RKO (cell line): ENCODE measurements at places on chromosomes 2 and 18.
A peak's percentile ranks its signal among the peaks of the same experiment; 100 is the strongest.

GRCh38 chr2:42967959-42968674, 175.7 kb upstream of the HAAO start:
- DNase-seq: no peak

- no peak for DNase-seq
Observed at GRCh38 chr18:50806208-50806616, 13.6 kb downstream of the MRO start.

GRCh38 chr2:96258166-96259022, 7.4 kb downstream of the TMEM127 start:
- no peak for DNase-seq

GRCh38 chr2:33380001-33380609, 96.3 kb upstream of the RASGRP3 start:
- peak; percentile 34 for DNase-seq

DNA sequence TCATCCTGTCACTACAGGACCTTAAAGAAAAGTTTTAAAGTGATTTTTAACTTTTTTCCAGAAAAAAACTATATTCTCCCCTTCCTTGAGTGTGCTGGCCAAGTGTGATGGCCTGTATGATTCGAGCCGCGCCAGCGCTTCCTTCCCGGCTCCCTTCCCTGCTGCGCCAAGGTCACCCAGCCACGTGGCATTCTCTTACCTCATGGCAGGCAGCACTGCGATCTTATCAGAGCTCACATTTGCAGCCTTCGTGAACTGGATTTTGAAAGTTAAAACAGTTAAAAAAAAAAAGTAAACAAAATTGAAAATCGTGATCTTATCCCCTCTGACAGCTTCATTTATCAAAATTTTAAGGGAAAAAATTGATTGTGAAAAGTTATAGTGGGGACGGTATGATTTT, 279.8 kb downstream of the PTGR3 start:
- no peak for DNase-seq

DNA sequence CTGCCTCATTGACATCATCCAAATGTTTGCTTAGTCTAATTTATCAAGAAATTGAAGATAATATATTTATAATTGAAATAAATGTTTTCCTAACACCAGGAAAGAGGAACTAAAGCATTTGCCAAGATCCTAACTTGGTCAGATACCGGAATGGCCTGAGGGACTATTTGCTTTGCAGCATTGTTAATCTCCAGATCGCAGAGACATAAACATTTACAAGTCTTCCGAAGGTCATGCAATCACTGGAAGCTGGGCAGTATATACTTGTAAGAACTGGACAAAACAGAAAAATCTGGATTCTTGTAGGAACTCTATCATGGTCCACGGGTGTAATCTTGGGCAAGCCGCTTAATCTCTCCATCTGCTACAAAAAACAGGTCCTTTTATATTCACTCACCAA, 42.2 kb downstream of the CYBRD1 start:
- no peak for DNase-seq

DNA sequence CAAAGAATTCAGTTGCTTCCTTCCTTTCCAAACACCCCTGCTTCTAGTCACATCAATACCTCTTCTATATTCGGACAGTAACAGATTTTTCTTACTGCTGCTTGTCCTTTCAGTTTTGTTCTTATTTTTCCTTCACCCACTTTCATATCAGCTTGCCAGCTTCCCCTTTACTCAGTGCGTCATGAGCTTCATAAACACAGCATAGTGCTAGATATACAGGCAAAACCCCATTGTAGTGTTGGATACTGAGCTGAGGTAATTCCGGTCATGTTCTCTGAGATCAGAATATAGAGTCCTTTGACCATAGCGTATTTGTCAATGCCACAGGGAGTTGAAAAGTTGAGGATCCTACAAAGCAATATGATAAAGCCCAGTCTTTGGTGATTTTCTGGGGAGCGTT, 2.4 kb downstream of the FARP2 start:
- DNase-seq: no peak

DNA sequence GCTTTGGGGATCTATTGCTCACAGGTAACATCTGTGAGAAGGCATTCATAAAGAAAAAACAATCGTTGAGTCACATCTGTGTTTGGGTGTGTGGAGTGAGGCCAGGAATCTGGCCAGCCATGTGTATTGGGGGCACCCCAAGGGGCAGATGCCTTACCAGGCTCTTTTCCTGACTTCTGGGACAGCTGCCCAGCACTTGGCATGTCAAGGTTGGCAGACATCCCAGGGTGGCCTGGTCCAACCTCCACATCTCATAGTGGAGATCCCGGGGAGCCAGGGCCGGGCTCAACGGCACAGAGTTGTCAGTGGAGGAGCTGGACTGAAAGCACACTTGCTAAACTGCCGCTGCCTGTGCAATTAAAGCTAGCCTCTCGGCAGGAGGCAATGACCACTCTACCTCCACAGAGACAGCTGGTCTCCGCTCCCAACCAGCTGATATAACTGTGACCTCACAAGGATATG, 75.3 kb upstream of the MGAT4A start:
- DNase-seq: no peak

GRCh38 chr2:182406221-182406620, 20.6 kb downstream of the PDE1A start:
- DNase-seq: no peak

DNA sequence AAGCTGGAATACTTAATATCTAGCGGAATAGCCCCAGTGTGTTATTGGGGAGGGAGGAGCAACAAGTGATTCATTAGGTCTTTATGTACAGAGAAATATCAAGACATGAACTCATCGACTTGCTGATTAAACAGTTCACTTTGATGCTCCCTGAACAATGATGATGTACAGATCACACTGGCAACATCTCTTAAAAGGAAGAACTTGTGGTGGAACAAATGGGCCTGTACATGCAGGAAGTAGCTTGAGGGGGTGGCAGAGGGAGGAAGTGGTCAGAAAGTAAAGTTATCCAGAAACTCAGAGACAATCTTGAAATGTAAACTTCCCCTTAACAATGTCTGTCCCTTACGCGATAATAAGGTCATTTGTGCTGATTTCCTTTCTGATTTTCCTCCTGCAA, 90.5 kb downstream of the NXPH2 start:
- no peak for DNase-seq

DNA sequence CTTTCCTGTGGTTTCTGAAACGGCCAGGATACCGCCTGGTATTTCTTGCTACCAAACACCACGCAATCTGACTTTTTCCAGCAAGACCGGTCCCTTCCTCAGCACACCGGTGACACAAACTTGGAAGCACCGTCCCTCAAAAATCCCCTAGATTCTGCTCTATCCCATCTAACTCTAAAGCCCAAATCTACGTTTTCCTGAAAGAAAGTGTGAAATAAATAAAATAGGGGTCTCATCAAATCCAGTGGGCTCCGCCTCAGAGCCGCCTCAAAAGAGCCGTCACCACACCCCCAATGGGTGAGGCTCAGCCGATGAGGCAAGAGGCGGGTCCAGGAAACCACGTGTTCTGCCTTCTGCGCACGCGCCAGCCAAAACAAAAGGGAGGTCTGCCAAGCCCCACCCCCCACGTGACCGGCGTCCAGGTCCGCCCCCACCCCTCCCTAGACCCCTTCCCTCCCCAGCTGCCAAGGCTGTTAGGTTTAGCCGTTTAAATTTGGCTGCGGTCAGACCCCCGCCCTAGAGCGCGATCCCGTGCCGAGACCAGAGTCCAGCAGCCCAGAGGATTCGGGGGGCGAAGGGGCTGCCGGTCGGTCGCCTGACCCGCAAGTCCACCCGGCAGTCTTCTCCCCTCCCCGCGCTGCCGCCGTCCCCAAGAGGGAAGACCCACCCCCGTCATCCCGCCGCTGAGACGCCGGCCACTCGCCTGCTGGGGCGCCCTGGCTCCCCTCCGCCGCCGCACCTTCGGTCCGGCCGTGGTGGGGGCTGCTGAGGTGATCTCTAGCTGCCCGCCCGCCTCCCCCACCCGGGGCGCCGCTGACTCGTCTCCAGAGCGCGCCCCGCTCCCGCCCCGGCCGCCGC, 534 bp downstream of the KANSL1L start:
- peak; percentile 93 for DNase-seq

GRCh38 chr2:96913398-96914202, 43.7 kb upstream of the SEMA4C start:
- no peak for DNase-seq

- no peak for DNase-seq
Observed at GRCh38 chr2:215027779-215028178, 110.6 kb downstream of the ABCA12 start.

DNA sequence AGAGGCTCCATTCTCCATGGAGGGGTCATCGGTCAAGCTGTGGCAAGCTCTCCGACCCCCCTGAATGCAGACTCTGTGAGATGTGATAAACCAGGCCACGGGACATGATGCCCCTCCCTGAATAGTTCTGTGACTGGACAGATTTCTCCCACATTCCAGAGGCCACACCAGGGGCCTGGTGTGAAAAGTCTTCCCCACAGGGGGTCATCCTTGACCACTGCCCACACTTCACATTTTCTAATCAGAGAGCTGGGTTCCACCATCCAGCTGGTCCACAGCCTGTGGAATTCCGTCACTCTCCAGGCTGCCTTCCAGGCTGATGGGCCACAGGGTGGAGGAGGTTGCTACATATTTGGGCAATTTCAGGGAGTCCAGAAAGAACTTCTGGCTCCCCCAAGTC, 51.3 kb upstream of the CYRIA start:
- no peak for DNase-seq

GRCh38 chr2:111072220-111072871, 48.4 kb upstream of the BCL2L11 start:
- peak; percentile 52 for DNase-seq

- DNase-seq: no peak
Observed at GRCh38 chr18:34650121-34650545, 60.0 kb upstream of the DTNA start.

DNA sequence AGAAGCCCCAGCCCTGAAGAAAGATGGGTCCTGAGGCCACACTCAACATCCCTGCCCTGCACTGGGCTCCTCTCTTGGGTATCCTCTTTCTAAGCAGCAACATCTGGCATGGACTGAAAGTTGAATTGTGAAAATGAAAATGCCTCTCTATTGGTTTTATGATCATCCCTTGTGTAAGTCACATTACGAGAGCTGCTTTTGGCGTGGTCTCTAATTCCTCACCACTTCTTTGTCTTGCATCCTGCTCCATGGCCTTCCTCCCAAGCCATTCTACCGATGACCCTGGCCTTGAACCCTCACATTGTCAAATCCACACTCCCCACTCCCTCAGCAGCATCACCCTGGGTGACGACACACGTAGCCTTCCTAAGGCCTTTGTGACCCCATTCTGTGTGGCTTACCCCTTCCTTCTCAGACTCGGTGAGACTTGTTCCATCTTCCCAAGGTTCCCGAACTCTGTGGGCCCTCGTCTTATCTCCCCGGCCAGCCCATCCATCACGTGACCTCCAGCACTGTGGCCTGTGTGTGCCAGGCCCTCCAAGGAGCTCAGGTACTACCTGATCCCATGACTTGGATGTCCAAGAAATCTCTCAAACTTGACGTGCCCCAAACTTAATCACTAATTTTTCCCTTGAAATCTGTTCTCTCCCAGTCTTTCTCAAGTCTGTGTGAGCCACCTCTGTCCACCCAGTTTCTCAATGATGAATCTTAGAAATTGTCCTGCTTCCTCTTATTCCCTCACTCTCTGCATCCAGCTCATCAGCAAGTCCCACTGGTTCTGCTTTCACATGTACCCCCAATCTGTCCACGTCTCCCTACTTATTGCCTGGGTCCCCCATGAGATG, 194.7 kb upstream of the HS6ST1 start:
- no peak for DNase-seq

GRCh38 chr2:113157897-113158753, 15.6 kb upstream of the PSD4 start:
- peak; percentile 98 for DNase-seq

- DNase-seq: no peak
Observed at GRCh38 chr2:7280790-7281189, 363.6 kb downstream of the RNF144A start.

DNA sequence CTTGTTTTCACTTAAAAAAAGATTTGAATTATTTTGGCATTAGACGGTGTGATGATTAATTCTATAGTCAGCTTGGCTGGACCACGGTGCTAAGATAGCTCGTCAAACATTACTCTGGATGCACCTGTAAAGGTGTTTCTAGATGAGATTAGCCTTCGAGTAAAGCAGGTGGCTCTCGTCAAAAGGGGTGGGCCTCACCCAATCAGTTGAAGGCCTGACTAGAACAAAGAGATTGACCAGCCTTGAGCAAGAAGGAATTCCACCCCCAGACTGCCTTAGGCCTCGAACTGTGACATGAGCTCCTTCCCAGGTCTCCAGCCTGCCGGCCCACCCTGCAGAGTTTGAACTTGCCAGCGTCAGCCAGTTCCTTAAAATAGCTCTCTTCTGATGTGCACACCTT, 73.4 kb downstream of the TWIST2 start:
- DNase-seq: no peak

GRCh38 chr18:8858888-8859511, 153.6 kb downstream of the MTCL1 start:
- DNase-seq: peak; percentile 85

- DNase-seq: no peak
Observed at GRCh38 chr2:160916300-160916699, 243.9 kb upstream of the TANK start.

GRCh38 chr2:241842620-241843211, 16.0 kb downstream of the PDCD1 start:
- DNase-seq: no peak

- DNase-seq: no peak
Observed at GRCh38 chr2:161128885-161129284, 31.3 kb upstream of the TANK start.

GRCh38 chr2:23713351-23713750, 213.6 kb downstream of the ATAD2B start:
- no peak for DNase-seq

DNA sequence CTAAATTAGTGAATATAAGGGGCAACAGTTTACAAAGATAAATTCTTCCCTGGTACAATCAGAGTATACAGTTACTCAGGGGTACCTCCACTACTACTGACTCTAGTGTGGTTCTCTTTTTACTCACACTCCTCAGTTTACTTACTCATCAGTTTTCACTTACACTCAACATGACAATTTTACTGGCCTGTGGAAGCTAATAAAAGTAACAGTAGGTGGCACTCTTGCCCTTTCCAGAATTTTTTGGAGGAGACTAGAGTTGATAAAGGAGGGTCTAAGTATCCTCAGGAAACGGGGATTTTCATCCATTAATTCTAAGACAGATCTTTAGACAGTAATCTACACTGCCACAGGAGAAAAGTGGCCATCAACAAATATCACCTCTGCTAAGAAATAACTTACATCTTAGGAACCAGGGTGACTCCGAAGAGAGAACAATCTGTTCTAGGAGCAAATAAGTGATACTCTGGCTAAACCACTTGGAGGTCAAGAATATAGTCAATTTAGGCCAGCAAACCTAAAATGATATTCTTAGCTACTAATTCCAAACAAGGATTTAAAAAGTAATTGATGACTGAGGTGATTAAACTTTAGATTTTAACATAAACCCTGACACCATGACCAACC, 61.3 kb downstream of the ATL2 start:
- peak; percentile 66 for DNase-seq
